ENCODE measurements at places on chromosomes 4 and X. TPM values are rescaled to one million over a fixed set of nuclear protein-coding genes. Genes with fewer than 3 reads are reported as not detected.

CLDN34 gene
- total RNA-seq, result not detected

PCDH10 gene
- not detected for total RNA-seq

TLR1 gene
- 22.9 TPM for total RNA-seq

FSTL5 gene
- 0.28 TPM for total RNA-seq

PDK3 gene
- total RNA-seq, result 21.1 TPM

DCAF8L2 gene
- total RNA-seq, result not detected

VSIG1 gene
- not detected for total RNA-seq

TEC gene
- total RNA-seq, result 19.0 TPM

NPY1R gene
- total RNA-seq, result not detected

F8A3 gene
- total RNA-seq, result 2.4 TPM

EDA gene
- not detected for total RNA-seq

ASB5 gene
- not detected for total RNA-seq

JCHAIN gene
- total RNA-seq, result 276 TPM

IL2 gene
- 0.66 TPM for total RNA-seq

KCTD8 gene
- total RNA-seq, result not detected

POU4F2 gene
- total RNA-seq, result not detected

ANXA10 gene
- total RNA-seq, result not detected

AKAP17A gene
- 53.9 TPM for total RNA-seq

Measured in GM12878 (cell line).